ENCODE measurements at places on chromosomes 3 and 15.
A peak's percentile ranks its signal among the peaks of the same experiment; 100 is the strongest.

- DNase-seq: no peak
Observed at GRCh38 chr3:9078561-9079240, 115.4 kb upstream of the RAD18 start.

GRCh38 chr15:73630921-73631362 lies 2.2 kb downstream of the NPTN start:
- no peak for DNase-seq

GRCh38 chr3:127124120-127124519 lies 68.8 kb upstream of the PRR23E start:
- DNase-seq: no peak

DNA sequence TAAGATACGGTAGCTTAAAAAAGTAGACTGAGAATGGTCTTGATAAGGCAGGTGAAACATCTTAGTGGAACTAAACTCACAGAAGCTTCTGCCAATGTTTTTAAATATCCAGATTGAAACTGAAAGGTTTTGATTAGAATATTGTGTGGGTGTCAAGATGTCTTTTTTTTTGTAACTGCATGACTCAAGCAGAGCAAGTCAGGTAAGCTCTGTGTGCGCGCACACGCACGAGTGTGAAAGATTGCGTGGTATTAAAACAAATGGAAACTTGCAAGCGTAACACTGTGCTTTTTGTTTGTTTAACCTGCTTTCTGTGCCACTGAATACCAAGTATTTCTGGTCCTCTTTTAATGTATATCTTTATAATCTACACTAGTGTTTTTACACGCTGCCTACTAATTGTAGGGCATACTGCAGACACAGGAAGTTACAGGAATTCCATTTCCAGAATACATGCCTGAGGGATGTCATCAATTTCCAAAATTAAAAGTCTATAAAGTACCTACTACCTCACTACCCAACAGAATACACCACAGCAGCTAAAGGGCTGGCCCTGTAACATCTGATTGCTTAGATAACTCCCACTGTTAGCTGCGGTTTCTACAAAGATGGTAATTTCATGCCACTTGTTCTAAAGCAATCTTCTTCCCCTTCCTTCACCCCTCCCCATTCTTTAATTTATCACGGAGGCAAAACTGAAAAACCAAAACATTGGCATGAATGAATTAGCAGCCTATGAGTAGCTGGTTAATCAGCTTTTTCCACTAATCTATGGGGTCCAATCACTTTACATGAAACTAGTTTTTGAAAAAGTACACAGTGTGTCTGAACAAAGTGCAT lies 472.8 kb downstream of the SHQ1 start:
- DNase-seq: peak; percentile 66

- no peak for DNase-seq
Observed at GRCh38 chr3:77655396-77655795, 615.5 kb downstream of the ROBO2 start.

- DNase-seq: no peak
Observed at GRCh38 chr3:94304954-94305353, 242.1 kb downstream of the NSUN3 start.

DNA sequence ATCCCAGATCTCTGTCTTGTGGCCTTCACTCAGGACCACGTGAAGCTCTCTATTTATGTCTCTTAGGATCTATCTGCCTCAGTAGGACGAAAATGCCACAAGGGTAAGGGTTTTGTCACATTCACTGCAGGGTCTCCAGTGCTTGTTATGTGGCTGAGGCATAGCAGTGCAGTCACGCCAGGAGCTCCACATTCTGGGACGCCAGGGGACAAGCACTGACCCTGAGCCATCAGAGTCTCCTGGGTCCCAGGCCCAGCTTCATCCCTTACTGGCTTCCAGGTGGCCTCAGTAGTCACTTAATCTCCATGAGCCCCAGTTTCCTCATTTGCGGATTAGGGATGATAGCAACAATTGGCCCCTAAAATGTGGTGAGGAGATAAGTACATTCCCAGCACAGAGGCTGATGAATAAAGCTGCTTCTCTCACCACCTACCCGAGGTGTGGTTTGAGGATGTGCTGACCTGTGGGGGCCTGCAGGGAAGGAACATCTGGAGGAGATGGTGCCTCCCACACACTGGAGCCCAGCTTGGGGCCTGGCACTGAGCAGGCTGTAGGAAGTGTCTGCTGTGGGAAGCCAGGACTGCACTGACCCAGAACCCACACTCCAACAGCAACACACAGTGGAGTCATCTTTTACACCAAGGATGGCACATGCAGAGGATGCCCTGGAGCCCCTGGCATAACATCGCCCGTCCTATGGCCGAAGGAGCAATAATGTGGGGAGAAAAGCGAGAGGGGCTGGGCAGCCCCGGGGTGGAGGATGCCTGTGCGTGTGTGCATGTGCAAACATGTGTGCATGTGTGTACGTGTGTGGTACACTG lies 93.2 kb upstream of the IQSEC1 start:
- no peak for DNase-seq

GRCh38 chr15:101694261-101694660 lies 30.0 kb downstream of the TARS3 start:
- DNase-seq: no peak

GRCh38 chr3:44109771-44110361 lies 131.8 kb upstream of the TOPAZ1 start:
- DNase-seq: no peak

DNA sequence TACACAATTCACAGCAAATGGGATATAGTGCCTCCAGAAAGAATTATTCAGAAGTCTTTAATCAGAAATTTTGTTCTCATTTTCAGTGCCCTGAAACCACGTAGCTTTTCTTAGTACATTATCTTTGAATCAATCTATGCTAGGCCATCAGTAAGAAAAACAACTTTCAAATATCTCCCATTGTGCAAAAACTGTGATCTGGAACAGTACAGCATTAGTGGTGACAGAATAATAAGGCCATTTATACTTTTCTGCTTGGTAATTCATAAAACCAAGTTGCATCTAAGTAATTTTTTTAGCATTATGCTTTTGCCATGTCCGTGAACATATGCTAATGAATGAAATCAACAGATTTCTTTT lies 35.4 kb upstream of the ZNF385D start:
- DNase-seq: no peak

DNA sequence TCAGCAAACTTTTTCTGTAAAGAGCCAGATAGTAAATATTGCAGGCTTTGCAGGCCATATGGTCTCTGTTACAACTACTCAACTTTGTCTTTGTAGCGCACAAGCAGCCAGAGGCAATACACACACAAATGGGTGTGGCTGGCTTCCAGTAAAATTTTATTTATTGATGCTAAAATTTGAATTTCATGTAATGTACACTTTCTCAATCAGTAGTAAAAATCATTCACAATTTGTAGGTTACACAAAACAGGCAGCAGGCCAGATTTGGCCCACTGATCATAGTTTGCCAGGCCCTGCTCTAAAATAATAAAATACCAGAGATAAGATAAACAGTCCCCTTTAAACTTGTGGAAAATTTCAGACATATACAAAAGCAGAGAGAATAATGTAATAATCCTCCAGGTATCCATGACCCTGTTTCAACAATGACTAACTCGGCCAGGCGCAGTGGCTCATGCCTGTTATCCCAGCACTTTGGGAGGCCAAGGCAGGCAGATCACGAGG lies 330.3 kb downstream of the SHQ1 start:
- no peak for DNase-seq

- DNase-seq: no peak
Observed at GRCh38 chr3:13268961-13269441, 151.1 kb downstream of the NUP210 start.

DNA sequence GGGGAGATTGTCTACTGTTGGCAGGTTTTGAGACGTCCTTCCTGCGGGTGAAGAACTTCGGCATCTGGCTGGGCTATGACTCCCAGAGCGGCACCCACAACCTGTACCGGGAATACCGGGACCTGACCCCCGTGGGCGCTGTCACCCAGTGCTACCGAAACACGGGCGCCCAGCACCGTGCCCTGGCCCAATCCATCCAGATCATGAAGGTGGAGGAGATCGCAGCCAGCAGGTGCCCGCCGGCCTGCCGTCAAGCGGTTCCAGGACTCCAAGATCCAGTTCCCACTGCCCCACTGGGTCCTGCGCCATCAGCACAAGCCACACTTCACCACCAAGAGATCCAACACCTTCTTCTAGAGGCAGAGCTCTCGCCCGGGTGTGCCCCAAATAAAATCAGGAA lies 194.9 kb upstream of the EPHA6 start:
- no peak for DNase-seq

DNA sequence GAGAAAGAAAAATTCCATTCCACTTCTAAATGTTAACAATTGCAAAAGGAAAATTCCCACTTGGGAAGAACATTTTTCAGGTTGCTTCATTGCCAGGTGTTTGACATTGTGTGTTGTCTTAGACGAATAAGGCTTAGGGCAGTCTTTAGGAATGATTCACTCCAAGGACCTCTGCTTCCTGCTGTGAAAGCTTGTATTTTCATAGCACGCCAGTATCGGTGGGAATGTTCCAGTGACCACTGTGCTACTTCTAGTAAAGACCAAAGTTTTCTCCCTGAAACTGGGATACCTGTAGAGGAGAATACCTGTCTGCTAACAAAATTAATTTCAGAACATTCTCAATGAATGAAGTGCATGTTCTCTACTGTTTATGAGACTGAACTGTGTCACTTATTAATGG lies 64.1 kb downstream of the CDIN1 start:
- DNase-seq: no peak

- no peak for DNase-seq
Observed at GRCh38 chr15:98745179-98745578, 96.8 kb downstream of the IGF1R start.

GRCh38 chr15:77786956-77787355 lies 154.2 kb upstream of the LINGO1 start:
- no peak for DNase-seq

- DNase-seq: no peak
Observed at GRCh38 chr3:54198556-54198955, 76.2 kb downstream of the CACNA2D3 start.

- no peak for DNase-seq
Observed at GRCh38 chr15:59237924-59238331, 31.3 kb downstream of the LDHAL6B start.

- DNase-seq: no peak
Observed at GRCh38 chr15:68608844-68609232, 30.0 kb downstream of the CORO2B start.

DNA sequence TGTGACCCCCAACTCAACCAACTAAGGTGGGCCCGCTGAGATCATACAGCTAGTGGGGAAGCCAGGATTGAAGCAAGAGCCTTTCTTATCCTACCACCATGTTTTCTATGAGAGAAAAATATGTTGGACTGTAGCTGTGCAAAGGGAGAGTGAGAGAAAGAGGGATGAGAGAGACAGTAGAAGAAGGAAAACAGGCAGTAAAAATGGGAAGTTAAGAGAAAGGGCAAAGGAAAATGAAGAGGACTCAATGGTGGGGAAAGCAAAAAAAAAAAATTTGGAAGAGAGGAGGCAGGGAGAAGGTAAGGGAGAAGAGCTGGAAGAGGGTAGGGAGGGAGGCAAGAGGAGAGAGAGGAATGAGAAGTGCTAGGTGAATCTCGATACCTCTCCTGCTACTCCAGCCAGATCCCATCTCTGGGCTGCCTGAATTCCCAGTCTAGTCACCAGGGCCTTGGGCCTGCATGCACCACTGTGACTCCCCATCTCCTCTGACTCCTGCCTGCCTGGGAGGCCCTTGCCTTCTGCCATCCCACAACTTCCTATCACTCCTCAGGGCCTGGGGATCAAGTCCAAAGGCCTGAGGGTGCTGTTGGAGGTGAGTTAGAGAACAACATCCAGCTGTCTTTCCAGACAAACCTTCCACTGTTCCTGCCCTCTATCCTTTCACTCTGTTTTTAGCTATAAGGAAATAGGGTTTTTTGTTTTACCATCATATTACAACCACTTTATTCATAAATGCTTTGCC lies 15.7 kb downstream of the FAM81A start:
- DNase-seq: no peak

DNA sequence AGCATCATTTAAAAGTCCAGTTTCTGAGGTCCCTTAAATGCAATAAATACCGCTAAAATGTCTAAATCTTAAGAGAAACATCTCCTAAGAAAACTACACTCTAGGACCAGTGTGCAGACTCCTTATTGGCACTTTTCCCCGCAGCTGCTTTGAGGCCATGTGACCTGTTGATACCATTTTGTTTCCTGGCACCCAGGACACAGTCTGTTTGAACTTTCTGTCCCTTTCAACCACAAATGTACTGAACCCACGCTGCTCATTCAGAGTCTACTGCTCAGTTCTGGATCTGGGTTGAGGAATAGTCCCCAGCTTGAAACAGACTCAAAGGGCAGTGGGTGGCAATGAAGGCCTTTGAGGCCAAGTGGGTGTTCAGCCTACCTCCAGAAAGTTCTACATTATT lies 17.1 kb downstream of the LDHAL6B start:
- no peak for DNase-seq

DNA sequence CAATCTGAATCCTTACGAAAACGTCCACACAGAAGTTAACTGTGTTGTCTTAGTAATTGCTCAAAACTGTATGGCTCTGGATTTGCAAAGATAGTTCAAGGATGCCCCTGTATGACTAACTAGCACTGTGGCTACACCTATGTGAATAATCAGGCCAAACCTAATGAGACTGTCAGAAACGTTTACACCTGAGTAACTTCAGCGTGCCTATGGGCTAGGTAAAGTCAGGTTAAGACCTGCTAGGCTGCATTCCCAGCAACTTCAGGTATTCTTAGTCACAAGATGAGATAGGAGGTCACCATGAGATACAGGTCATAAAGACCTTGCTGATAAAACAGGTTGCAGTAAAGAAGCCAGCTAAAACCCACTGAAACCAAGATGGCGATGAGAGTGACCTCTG lies 87.8 kb upstream of the PLXND1 start:
- DNase-seq: no peak

- DNase-seq: no peak
Observed at GRCh38 chr3:149085828-149086231, 503 bp downstream of the HLTF start.

GRCh38 chr3:184228376-184229137 lies 828 bp upstream of the VWA5B2 start:
- DNase-seq: no peak

DNA sequence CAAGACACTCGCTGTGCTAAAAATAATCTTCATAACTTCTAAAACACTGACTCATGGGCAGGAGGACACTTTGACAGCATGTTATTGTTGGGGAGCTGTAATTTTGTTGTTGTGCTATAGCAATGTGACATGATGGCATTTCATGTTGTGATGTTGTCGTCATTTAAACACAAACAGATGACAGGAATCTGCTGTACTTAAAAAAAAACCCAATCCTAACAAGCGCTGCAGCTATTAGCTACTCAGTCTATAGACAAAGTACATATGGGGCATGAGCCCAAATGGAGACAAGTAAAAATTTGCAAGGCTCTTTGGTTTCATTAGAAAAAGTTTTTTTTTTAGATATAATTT lies 828 bp upstream of the ATOSA start:
- DNase-seq: no peak

Measured in activated naive CD4-positive, alpha-beta T cell treated with anti-CD3 and anti-CD28 coated beads, Interleukin-2, amount 50 U/mL, for 16 hours (primary cell).